ENCODE measurements at places on chromosomes 16 and 17. TPM values are rescaled to one million over a fixed set of nuclear protein-coding genes. Genes with fewer than 3 reads are reported as not detected.

Gene GALR2
- 0.86 TPM for total RNA-seq

Gene TTYH2
- 23.3 TPM for total RNA-seq

Gene CEP295NL
- total RNA-seq: 1.6 TPM

DNA sequence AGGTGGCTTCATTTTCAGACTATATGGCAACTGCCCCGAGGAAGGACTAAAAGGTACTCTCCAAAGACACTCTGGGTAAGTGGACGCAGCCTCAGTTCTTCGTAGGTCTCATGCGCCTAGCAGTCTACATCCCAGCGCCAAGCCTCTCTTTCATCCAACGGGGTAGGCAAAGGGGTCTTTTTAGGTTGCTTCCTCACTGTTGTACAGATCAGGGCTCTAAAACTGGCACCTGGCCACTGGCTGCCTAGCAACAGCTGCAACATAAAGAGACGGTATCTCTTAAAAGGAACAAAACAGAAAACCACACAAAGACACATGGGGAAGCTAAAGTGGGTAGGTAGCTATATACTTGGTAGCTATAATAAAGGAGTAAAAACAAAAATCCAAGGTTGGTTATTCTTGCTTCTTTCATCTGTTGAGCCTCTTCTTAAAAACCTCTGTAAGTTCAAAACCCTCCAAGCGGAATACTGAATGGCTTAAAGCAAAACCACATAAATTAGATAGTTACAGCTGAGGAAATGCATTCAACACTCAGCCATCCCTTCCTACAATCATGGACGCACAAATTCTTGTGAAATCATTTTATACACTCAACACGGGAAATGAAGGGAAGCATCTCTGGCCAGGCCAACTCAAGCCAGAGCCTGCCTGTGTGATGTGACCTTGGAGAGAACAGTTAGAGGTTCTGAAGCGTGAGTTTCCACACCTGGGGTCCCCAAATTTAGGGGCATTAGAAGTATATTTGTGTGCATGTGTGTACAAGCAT, 22.7 kb downstream of the CYTH1 start:
- DNase-seq: peak; percentile 82

- no peak for DNase-seq
Observed at GRCh38 chr16:57955572-57956188, 15.2 kb downstream of the CNGB1 start.

- DNase-seq: no peak
Observed at GRCh38 chr16:88467541-88467944, 14.5 kb downstream of the ZFPM1 start.

- DNase-seq: no peak
Observed at GRCh38 chr17:47866941-47867340, 16.0 kb upstream of the SP6 start.

GRCh38 chr16:27495191-27495590, 54.5 kb downstream of the GTF3C1 start:
- no peak for DNase-seq

DNA sequence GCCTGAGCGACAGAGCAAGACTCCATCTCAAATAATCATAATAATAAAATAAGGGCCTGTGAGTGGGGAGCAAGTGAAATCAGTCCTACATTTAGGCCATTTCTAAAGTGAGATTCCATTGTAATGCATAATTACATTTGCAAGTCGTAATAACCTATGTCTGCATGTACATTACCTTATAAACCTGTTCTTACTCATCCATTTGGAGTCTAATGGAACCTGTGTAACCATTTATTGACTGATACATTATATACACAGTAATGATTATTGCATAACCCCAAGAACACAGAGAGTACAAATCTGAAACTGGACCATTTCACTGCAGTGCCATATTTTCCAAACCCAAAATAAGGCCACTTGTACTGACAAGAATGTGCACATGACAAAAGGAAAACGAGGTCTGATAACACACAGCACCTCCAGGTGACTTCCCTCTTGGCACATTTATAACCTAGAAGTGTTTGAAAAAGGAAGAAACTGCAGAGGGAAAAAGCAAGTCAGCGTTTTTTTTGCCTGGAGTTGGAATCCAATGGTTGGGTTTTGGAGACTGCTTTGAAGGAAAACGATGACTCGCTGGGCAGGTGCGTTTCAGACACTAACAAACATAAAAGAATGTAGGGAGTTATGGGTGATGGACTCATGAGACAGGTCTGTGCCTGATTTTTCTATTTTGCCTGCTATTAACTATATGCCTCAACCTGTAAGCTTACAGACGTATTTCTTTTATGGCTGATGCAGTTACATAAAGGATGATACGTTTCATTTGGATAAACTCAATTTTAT, 63.6 kb upstream of the KIFC3 start:
- no peak for DNase-seq

DNA sequence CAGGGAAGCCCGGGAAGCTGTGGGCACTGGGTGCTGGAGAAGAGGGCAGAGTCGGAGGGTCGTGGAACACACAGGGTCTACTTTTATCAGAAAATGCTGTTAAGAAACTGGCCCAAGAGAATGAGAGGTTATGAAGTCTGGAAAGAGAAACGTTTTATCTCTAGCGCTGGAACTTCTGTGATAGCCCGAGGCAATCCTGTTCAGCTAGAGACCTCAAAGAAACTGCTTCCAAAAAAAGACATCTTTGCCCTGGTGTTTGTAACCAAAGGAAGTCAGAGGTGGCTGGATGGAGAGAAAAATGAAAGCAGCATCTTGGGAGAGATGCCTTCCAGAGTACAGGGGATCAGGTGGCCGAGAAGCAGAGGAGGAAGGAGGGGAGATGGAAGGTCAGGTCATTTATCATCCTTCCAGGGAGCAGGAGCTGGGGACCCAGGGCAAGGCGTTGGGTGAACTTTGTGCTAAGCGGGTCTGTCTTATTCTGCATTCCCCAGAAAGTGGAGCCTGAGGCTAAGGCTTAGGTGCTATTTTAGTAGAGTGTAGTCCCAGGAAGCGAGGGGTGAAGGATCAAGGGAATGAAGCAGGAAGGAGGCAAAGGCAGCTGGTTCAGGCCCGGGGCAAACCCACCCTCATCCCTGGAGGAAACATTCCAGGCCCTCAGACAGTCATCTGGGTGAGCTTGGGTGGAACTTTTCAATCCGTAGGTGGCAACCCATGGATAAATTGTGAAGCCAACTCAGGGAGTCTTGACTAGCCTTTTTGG, 66.5 kb downstream of the MGAT5B start:
- no peak for DNase-seq

GRCh38 chr16:54347961-54348360, 61.4 kb upstream of the IRX3 start:
- no peak for DNase-seq

- no peak for DNase-seq
Observed at GRCh38 chr16:66750279-66751052, 943 bp downstream of the DYNC1LI2 start.
